Activated B cell treated with CpG ODN at 0.5 μM for 24 hours (primary cell): ENCODE measurements at places on chromosomes 16 and 17.

DNA sequence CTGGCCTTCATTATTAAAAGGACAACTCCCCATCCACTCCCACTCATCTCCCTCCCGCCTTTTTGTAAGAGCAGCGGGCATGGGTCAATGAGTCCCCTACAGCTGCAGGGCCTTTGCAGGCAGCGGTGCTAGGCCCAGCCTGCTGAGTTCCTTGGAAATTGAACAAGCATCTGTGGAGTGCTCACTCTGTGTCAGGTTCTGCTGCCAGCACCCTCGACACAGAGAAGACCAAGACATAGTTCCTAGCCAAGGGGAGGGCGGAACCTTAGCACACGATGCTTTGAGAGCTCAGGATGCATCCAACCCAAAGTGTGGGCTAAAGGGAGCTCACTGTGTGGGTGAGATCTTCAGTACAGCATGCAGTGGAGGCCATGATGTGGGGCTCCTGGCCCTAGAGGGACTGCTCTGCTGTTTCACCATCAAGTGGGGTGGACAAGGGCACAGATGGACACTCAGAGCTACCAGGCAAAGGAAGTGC is 27.6 kb downstream of the RMI2 start:
- no peak for DNase-seq

GRCh38 chr16:84959784-84960417 is 51.4 kb downstream of the ZDHHC7 start:
- no peak for DNase-seq

DNA sequence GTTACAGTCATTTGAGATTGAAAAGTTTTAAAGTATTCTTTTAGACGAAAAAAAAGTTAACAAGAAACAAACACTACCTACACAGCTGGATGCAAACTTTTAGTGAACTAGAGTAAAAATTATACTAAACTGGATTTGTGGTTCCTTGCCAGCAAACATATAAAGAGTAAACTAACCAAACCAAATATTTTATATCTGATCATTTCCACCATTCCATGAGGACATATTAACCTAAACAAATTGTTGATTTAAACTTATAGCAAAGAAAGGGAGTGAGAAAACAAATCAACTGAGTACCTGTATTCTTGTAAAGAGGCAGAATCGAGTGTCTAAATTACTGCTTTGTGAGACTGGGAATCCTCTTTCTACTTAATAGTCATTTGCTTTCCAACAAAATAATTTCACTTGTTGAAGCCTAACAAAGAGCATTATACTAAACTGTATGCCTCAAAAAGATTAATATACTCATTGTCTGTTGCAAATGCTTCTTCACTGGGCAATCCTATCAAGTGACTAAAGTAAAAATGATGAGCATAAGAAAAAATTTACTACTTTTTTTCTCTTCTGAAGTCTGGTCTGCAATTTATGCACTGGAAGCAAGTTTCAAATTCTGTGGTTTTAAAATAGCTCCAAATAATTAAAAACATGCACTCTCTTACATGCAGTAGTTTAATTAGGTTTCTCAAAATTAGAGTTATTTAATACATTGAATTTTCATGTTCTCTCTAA is 37.5 kb downstream of the AKAP10 start:
- DNase-seq = no peak

DNA sequence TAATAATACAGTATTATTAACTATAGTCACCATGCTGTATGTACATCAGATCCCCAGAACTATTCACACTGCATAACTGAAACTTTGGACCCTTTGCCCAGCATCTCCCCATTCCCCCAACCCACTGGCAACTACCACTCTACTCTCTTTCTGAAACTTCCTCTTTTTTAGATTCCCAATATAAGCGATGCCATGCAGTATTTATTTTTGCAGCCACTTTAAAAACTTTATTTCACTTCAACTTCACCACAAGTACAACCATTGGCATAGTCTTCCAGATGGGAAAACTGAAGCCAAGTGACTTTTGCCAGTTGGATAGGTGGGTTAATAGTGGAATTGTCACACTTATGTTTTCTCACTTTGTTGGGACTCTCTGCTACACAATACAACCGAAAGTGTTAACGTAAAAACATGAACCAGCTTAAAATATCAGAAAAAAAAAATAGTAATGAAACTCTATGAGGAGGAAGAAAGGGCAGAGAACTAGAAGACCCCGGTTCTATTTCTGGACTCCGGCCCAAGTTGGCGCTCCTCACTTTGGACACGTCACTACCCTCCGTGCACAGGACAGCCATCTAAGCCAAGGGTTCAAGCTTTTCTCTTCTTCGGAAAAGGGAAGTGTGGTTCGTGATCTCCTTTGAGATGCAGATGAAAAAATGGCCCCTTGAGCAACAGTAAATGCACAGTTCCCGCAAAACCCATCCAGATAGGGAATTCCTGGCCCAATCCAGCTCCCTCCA is 743 bp downstream of the SHCBP1 start:
- DNase-seq = no peak

DNA sequence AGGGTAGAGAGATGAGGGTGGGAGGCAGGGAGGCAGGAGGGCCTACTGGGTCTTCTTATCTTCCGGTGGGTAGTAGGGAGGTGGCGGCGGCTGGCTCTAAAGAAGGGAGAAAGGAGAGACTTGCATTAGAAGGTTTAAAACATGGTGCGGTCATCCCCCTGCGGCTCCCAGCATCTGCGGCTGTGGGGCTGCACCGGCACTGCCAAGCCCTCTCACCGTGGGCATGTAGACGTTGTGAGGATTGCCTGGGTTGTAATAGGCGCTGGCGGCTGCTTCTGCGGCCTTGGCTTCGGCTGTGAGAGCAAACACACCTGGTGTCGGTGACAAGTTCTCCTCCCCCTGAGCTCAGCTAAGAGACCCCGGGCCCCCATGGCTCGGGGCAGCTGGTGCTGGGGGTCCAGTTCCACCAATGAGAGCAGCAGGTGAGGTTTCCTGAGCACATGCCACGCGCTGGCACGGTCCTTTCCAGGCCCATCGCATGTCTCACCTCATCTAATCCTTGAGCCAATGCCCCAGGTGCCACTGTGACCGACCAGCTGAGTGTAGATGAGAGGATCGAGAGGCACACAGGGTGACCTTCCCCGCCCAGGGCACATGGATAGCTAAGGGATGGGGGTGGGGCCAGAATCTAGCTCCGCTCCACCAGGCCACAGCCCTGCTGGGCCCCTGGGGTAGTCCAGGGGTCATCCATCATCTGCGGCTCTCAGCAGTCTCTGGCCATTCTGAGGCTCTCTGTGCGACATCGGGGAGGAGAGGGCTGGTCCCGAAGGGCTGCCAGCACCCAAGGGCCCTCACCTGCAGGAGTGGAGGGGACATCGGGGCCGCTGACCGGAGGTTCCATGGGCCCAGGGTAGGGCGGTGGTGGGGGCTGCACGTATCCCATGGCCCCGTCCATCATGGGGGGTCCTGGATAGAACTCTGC is 2.7 kb upstream of the UNC13D start:
- DNase-seq = no peak

DNA sequence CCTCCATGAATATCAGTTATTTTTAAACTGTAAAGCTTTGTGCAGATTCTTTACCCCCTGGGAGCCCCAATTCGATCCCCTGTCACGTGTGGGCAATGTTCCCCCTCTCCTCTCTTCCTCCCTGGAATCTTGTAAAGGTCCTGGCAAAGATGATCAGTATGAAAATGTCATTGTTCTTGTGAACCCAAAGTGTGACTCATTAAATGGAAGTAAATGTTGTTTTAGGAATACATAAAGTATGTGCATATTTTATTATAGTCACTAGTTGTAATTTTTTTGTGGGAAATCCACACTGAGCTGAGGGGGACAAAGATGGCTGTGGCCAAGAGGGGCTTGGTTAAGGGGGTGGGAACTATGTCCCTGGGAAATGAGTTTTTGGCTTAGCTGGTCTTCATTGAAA is 2.3 kb downstream of the CCL11 start:
- no peak for DNase-seq

DNA sequence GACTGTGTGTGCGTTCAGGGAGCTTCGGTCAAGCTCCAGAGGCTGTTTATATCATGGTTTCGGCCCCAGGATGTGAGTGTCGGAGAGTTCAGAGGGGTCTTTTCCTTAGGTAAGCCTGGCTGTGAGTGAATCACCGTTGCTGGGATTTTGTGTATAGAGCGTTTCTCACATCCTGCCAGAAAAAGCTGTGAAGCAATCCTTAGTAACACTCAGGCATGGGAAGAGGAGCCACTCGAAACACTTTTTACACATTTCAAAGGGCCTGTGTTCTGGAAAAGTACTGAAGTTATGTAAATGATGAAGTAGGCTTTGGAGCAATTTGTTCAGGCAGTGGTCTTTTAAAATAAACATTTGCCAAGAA is 662 bp downstream of the PGS1 start:
- DNase-seq = no peak

- DNase-seq = no peak
These were observed 35.3 kb downstream of the ADGRG5 start for GRCh38 chr16:57577691-57578224.

DNA sequence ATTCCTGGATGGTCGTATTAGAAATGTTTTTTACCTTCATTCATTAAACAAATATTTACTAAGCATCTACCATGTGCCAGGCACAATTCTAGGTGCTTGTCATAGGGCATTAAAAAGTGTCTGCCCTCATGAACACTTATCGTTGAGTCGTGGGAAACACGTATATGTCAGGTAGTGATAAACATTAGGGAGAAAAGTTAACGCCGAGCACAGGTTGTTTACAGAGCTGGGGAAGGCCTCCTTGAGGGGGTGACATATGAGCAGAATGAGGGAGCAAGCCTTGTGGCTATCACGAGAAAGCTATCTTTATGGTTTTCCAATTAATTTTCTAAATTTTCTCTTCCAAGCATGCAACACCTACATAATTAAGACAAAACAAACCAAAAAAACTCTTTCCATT is 985 bp upstream of the ZNF213 start:
- DNase-seq = no peak

GRCh38 chr16:68973611-68974120 is 130.3 kb downstream of the TANGO6 start:
- DNase-seq = no peak

DNA sequence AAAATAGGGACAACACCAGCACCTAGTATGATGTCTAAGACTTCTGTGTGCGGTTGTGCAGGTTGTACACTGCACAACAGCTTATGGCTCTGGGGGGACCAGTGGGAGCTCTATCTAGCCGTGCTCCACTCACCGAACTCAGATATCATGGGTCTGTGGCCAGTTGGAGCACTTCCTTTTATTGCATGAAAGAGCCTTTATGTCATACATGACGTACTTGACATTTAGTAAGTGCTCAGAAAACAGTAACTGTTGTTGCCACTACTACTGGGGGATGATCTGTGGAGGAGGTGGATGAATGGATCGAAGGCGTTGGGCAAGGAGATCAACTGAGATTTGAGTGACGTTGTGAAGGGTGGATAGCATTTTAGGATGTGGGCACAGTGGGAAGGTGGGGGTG is 368.8 kb downstream of the SNX29 start:
- no peak for DNase-seq

- no peak for DNase-seq
These were observed 171.4 kb downstream of the COPRS start for GRCh38 chr17:31687505-31688126.

GRCh38 chr17:17837966-17838962 is 1.5 kb upstream of the SREBF1 start:
- no peak for DNase-seq

- no peak for DNase-seq
These were observed 20.7 kb downstream of the GAA start for GRCh38 chr17:80122026-80122575.

- DNase-seq = no peak
These were observed 3.4 kb upstream of the SEPHS2 start for GRCh38 chr16:30449116-30449435.

- no peak for DNase-seq
These were observed 47.0 kb upstream of the ZNF423 start for GRCh38 chr16:49902908-49903307.

GRCh38 chr16:69105501-69106361 is at the start of gene HAS3:
HAS3 (plus strand) TSS chr16:69105653; CDS start chr16:69109396, 3,743 bp downstream.
- DNase-seq = peak; percentile 38

- no peak for DNase-seq
These were observed 533.7 kb downstream of the HAPSTR1 start for GRCh38 chr16:9625122-9625521.

DNA sequence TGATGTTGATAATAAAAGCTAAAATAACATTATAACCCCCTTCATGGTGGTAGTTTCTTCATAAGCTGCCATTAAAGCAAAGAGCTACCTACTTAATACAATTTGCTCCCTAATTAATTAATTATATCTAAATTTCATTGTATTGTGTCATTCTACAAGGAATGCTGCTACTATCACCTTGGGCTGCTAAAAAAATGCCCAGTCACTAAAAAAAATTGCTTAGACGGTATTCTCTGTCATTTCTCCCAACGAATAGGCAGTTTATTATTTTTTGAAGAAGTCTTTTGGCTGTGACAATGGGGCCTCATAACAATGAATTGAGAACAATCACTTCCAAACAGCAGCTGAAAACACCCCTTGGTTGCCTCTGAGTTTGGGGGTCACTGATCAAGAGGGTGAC is 59.5 kb downstream of the XYLT1 start:
- no peak for DNase-seq

DNA sequence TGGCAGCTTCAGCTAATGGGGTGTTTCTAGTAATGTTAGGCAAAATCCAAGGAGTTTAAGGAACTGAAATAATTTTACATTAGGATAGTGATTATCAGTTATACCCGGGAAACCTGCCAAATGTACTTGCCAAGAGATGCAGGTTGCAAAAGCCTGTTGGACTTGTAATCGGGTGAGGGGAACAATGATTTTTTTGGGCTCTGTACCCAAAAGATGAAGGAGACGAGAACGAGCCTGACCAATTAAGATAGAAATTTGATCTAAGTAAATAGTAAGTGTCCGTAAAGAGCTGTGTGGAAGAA is 56.3 kb upstream of the ARL4D start:
- no peak for DNase-seq

DNA sequence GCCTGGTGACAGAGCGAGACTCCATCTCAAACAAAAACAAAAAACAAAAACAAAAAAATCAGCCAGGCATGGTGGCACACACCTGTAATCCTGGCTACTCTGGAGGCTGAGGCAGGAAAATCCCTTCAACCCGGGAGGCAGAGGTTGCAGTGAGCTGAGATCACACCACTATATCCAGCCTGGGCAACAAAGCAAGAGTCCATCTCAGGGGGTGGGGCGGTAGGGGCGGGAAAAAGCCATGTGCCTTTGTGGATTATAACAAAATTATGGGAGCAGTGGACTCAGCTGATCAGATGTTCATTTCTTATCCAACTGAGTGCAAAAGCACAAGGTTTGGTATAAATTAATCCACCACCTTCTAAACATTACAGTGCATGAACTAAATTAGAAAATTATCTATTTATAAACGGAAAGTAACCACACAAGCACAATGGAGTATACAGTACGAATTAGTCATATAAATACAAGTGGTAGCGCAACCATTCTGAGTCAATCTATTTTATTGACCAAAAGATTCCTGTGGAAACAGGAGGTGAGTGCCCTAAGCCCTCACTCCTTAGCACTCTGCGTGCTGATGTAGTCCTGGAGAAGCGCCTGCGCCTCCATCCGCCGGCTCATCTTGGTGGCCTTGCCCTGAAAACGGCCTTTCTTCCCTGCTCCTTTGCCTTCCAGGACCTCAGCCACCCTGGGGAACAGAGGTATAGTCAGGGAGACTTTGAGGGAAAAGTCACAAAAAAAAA is 14.0 kb downstream of the AARSD1 start:
- DNase-seq = no peak
